Stimulated activated CD8-positive, alpha-beta memory T cell treated with anti-CD3 and anti-CD28 coated beads, Interleukin-7, amount 100 ng/mL, for 1 hour (primary cell): ENCODE measurements at places on chromosomes 16 and 17.

DNA sequence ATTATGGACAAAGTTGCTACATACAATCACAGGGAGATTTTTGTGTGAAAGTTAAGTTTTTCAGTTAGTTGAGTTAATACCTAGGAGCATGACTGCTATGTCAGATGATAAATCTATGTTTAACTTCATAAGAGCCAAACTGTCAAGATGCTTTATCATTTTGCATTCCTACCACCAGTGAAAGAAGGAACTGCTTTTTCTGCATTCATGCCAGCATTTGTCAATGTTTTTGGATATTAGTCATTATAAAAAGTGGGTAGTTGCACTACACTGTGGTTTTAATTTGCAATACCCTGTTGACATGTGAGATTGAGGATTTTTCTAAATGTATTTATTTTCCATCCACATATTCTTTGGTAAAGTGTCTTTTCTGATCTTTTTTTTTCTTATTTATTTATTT lies 434.0 kb upstream of the MON1B start:
- no peak for DNase-seq

DNA sequence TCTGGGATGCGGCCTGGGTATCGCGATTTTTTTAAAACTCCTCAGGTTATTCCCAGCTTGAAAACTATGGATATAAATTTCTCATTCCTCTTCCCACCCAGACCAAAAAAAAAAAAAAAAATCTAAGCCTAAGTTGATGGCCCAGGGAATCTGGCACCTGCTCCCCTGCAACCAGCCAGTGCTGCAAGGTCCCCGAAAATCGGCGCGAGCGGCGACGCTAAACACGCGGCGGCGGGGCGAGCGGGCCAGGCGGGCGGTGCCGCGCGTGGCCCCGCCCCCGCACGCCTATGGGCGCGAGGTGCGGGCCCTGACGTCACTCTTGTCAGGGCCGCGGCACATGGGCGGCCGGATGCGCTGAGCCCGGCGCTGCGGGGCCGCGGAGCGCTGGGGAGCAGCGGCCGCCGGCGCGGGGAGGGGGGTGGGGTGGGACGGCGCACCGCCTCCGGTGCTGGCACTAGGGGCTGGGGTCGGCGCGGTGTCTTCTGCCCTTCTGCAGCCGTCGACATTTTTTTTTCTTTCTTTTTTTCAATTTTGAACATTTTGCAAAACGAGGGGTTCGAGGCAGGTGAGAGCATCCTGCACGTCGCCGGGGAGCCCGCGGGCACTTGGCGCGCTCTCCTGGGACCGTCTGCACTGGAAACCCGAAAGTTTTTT lies at the start of gene HLF:
HLF (plus strand) TSS at position 316 of the 654 bp plus-strand sequence. CDS start 525 bp downstream, outside the sequence.
- DNase-seq: peak; percentile 35

DNA sequence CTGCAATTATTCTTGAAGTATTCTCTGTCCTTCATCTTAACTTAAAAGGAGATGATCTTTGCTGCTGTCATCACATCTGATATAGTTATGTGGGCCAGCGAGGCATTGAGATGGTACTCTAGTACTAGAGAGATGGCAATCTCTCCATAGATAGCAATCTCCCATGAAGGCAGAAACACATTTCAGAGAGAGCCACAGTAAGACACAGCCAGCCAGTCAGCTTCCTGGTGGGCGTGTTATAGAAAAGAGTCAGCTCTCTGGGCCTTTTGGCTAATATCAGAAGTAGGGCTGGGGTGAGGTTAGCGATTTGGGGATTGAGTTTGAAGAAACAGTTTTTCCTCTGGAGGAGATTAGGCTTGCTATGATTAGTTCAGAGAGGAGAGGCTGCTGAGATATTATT lies 22.6 kb upstream of the EFCAB13 start:
- DNase-seq: no peak

- DNase-seq: no peak
Measured at GRCh38 chr16:7332611-7333010, at the start of gene RBFOX1. TSS of gene RBFOX1 (plus strand) at chr16:7332845.

GRCh38 chr16:58853854-58854791 lies 120.0 kb upstream of the GOT2 start:
- no peak for DNase-seq

DNA sequence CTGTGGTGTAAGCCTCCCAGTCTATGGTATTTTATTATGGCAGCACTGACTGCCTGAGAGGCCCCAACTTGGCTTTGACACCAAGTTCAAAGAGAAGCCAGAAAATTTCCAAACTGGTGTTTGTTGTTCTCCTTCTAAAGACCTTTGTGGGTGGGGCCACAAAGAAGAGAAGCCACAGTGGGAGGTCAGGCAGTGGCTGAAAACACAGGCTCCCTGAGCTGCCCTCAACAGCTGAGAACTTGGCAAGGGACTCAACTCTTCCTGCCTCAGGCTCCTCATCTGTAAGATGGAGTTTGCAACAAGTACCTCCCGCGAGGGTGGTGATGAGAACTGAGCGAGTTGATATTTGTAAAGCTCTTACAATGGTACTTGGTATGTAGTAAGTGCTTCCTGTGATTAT lies 18.2 kb downstream of the CES5A start:
- DNase-seq: no peak

GRCh38 chr16:75022567-75022966 lies 23.7 kb downstream of the ZNRF1 start:
- DNase-seq: no peak

DNA sequence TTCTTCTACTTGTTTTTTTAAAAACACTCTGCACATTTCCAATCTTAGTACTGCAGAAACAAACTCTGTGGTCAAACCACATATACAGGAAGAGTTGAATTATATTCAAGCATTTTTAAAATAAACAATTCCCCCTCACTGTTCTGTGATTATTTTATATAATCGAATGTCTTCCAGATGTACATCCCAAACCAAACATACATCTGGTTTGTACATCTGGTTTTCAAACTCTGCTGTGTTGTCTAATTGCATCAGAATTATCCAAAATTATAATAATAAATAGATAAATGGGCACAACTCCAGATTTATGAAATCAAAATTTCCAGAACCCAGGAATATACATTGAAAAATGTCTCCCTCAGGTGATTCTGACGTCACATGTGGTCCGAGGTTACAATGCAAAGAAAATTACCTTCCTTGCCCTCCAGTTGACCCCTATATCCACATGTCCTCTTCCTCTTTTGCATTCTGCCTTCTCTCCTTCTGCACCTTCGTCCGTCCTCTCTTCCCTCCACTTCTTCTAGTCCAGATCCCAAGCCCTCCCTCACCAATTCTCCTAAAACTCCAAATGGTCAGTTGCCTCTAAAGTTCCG lies 13.3 kb upstream of the CCDC144A start:
- no peak for DNase-seq

DNA sequence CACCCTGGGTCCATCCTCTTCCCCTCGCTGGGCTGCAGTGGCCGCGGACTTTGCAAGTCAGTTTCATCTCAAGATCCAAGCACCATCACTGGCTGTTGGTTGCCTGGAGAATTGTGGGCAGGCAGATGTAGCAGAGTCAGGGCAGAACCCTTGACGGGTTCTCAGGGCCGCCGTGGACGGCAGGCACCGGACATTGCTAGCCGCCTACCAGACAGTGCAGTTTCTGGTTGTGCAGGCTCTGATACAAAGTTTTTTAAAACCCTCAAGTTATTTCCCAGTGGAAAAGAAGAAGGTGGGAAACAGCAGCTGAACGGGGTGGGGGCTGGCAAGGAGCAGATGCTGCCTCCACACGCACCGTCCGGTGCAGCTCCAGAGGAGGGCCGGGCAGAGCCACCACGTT lies 3.4 kb downstream of the MAPK8IP3 start:
- no peak for DNase-seq

DNA sequence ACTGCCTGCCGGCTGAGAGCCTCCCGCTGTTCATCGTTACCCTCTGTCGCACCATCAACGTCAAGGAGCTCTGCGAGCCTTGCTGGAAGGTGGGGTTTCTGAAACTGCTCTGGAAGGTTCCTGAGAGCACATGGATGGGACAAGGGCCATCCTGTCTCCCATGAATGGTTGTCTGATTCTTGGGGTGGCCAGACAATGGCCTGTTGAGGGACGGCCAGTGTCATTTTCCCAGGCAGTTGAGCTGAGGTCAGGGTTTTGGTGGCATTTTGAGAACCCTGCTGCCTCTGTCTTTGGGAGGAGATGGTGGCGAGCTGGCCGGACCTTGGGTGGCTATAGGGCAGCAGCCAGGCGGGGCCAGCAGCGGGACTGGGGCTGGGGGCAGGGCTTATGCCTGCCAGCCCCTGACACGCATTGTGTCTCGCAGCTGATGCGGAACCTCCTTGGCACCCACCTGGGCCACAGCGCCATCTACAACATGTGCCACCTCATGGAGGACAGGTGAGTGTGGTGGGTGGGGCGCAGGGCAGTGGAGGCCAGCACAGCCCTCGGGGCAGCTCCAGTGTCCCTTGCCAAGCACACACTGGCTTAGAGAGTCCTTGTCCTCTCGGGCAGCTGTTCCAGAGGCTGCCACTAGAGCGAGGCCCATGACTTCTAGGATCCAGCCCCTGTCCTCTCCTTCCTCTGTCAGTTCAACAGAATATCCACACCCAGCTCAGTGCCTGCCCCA lies 9.1 kb downstream of the TSC2 start:
- DNase-seq: no peak

DNA sequence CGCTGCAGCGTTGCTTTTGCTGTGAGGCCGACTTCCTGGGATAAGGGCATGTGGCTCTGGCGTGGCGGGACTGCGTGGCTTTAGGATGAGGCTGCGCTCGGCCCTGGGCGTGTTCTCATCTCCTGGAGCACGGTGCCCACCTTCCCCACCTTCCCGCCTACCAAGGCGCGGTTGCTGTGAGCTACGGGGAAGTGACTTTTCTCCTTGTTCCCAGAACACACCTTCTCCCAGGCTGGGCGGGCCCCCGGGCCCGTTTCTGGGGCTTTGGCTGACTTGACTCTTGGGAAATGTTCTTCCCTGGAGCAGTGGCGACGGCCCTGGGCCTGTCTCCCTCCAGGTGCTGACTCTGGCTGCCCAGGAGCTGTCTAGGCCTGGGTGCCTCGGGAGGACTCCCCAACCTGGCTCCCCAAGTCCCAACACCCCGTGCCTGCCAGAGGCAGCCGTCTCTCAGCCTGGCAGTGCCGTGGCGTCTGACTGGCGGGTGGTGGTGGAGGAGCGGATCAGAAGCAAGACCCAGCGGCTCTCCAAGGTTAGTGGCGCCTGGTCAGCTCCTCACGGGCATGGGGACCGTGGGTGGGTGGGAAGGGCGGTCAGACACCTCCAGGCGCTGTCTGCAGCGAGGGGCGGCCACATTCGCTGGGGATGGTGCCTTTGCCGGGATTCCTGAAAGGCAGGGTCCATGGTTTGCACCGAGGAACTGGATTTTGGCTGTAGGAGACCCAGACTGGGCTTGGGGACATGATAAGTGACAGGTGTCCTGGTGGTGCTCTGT lies 12.1 kb downstream of the TELO2 start:
- DNase-seq: no peak

- peak; percentile 88 for DNase-seq
Measured at GRCh38 chr16:29745853-29746345, at the start of gene C16orf54. TSS of gene C16orf54 (minus strand) at chr16:29745990. CDS start at chr16:29744951, 1,039 bp downstream.

DNA sequence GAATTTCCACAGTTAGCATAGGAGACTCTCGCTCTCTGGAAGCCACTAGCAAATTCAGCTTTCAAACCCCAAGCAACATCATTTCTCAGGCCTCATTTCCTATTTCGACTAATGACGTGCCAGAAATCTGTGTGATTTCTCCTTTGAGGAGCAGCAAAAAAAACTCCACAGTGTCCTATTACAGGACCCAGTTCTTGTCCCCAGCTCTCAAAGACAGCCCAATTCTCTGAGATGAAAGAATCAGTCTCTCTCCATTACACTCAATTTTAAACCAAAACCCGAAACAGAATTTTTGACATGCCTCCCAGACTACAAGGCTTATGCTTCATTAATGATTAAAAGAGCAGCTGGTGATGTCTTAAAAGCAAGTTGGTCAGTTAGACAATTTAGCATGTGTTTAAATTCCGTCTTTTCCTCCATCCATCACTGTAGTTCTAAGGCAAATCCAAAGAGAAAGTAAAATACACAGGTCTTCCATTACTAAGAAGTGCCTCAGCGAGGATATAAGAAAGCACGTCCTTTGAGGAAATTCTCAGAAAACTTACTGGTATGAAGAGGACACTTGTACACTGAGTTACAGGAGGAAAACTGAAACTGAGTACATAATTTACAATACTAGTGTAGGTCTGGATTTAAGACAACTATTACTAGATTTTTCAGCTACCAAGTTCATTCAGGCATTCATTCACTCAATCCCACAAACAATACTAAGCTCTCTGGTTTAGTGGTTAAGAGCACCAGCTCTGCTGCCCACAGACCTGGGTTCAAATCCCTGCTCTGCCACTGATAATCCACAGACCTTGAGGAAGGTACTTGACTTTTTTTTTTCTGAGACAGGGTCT lies 12.5 kb downstream of the TOM1L2 start:
- no peak for DNase-seq

- no peak for DNase-seq
Measured at GRCh38 chr16:12120982-12121652, 144.6 kb downstream of the SNX29 start.

DNA sequence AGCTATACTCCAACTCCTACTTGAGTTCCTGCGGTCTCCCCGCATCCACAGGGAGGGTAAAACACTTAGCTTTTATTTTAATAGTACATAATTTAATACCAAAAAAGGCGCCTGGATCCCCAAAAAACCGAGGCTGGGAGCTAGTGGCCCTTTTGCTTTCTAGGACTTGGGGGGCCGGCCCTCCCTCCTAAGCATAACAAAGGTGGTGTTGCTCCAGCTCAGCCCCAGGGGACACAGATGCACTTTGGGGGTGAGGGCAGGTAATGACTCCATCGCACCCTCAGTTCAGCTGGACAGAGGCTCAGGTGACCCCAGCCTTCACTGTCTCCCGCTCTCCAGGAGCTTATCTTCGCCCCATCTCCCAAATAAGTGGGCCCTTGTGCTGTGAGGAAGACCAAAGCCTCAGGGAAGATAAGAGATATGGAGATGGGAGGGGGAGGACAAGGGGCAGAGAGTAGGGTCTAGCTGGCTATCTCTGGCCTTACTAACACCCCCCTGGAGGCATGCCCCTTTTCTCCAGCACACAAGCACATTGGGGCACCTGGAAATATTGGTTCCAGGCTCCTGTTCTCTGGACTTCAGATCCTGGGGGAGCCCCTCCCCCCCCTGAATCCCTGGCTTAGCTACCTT lies 2.8 kb upstream of the NHERF1 start:
- DNase-seq: no peak

- DNase-seq: no peak
Measured at GRCh38 chr17:68972119-68972704, 17.0 kb upstream of the ABCA8 start.

DNA sequence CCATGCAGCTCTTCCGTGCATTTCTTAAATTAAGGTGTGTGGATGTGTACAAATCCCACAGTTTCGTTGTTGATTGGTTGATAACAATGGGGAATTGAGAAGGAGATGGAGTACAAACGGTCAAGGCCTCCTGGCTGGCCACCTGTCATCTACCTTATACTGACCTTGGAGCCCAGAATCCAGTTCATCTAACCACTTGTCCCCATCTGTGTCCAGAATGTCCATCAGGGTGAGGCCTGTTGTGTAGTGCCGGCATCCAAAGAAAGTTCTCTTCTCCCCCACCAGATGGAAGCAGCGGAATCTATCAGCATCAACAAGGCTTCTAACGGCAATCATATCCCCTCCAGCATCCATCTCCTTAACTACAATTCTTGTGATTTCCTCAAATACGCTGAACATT lies 1.5 kb downstream of the GSDMB start:
- no peak for DNase-seq
